ENCODE measurements at places on chromosomes 5 and 9.

DNA sequence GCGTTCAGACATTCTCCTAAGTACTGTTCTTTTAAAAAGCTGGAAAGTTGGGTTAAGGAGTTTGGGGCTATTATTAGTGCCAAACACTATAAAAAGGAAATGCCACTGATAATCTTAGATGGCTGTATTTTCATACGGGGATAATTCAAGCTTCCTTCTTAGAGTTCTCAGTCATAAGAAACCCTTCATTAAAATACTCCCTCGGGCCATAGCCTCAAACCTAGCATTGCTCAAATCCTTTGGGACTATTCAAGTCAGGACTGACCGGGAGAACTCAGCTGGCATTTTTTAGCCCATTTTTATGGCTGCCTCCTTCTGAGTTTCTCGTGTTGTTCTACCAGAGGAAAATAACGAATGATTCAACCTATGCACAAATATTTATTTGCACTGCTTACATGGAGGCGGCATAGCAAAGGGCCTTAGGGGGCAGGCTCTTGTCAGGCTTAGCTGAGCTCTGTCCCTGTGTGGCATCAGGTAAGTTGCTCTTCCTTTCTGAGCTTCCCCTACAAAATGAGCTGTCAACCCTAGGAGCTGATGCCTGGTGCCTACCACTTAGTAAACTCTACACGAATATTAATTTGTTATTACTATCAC, 33.5 kb upstream of the ADAM19 start:
- DNase-seq, result no peak

DNA sequence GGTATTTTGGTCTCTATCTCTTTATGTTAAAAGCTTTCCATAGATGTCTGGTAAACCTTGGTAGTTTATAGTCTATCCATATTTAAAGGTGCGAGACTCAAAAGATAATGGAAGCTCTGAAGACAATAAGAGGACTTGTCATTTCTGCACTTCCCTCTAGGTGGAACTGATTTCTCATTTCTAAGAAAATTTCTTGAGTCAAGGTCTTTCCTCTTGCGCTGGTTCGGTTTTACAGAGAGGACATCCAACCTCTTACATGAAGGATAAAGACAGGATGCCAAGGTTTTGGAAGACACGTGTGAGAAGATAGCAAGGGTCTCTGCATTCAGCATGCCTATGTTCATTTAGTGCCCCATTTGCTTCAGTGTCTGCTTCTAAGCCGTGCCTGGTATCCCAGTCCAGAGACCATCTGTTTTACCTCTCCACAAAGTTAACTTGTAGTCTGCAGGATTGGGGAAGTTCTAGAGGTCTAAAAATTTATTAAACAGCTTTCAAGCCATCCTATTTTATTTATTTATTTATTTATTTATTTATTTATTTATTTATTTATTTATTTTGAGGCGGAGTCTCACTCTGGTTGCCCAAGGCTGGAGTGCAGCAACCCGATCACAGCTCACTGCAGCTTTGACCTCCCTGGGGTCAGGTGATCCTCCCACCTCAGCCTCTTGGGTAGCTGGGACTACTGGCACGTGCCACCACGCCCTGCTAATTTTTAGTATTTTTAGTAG, 41.6 kb downstream of the KIAA1191 start:
- DNase-seq, result no peak

DNA sequence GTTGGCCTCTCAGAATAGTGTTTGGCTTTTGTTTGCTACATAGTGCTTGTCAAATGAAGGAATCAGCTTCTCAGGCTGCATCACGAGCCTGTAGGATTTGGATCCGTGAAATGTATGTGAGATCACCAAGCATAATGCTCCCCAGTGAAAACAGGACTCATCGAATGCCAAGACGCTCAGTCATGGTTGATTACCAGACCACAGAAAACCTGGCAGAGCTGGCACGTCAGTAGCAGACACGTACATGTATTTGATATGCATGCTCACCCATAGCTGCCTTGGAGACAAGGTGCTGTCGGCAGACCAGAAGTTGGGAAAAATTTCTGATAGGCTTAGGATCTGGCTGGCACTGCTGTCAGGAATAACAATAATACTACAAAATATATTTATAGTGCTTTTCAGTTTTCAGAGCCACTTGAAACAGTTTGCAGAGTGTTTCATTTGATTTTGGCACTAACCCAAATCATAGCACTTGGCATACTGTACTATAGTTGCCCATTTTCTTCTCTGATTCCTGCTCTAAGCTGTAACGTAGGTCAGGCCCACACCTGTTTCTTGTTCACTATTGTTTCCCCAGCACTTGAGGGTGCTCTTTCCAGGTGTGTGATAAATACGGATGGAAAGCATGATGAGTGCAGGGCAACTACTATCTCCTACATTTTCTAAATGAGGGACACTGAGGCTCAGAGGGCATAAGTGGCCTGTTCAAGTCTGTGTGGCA, 226.1 kb downstream of the NR3C1 start:
- no peak for DNase-seq

DNA sequence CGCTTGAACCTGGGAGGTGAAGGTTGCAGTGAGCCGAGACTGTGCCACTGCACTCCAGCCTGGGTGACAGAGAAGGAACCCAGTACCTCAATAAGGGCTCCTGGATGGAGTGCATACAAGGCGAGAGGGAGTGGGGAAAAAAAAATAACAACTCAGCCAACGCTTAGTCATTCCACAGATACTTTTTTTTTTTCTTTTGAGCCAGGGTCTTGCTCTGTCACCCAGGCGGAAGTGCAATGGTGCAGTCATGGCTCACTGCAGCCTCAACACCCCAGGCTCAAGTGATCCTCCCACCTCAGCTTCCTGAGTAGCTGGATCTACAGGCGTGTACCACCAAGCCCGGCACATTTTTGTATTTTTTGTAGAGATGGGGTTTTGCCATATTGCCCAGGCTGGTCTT, 59.5 kb upstream of the GGTA1 start:
- DNase-seq, result no peak

- DNase-seq, result no peak
Observed at GRCh38 chr5:160548949-160549645, 127.4 kb downstream of the PTTG1 start.

- DNase-seq, result no peak
Observed at GRCh38 chr5:107951309-107951708, 280.6 kb upstream of the EFNA5 start.

DNA sequence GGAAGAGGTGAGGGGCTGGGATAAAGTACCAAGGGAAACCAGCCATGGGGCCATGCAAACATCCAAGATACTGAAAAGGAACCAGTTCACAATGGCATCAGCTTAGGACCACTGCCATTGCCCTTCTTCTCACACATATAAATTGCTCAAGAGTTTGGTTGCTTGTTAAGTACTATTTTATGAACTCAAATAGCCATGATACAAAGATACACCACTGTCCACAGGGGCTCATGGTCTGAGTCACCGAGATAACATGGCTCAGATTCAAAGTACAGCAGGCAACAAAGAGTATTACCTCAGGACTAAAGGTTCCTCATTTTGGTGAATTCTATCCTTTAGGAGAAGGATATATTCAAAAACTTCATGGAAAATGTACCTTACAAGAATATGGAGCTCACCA, 55.6 kb downstream of the FANCC start:
- DNase-seq, result no peak

DNA sequence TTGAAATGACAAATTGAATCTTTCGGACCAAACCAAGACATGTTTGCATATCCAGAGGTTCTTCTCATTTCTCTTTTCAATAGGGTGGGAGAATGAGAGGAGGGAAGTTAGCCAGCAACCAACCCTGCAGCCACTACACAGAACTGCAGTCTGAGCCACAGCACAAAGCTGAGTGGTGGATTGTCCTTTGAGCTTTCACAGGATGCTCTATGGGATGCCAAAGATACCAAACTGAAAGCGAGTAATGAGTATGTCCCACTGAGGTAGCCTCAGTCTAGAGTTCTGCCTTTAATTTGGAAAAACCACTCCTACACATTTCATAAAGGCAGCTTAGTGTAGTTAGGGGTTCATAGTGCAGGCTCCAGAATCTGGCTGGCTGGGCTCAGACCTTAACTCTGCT, 114.9 kb downstream of the MARCHF3 start:
- no peak for DNase-seq
